ENCODE measurements at places on chromosomes 11 and 22. TPM values are rescaled to one million over a fixed set of nuclear protein-coding genes. Genes with fewer than 3 reads are reported as not detected.

- DNase-seq = no peak
These were observed 11.7 kb downstream of the SEC14L2 start for GRCh38 chr22:30408388-30409102.

The C11orf65 gene
- total RNA-seq = 0.62 TPM

GRCh38 chr11:113505541-113506375 lies 30.6 kb upstream of the DRD2 start:
- peak; percentile 19 for DNase-seq

The TSGA10IP gene
- total RNA-seq = not detected

DNA sequence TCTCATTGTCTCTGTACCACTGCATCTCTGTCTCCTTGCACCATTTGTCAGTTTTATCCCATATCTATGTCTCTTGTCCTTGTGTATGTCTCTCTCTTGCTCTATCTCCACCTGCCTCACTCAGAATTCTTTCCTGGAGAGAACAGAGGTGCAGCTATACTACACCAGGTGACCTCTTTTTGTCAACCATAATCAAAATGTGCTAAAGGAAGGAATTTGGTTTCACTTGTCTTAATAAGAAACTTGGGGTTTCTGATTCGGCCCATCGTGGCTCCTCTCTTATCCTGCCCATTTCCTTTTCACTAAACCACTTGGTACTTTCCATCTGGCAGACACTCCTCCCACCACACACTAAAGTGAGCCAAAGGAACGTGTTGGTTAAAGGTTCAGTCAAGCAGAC lies 2.0 kb upstream of the C11orf42 start:
- no peak for DNase-seq

- DNase-seq = no peak
These were observed 69.1 kb upstream of the ADSL start for GRCh38 chr22:40276996-40277823.

DNA sequence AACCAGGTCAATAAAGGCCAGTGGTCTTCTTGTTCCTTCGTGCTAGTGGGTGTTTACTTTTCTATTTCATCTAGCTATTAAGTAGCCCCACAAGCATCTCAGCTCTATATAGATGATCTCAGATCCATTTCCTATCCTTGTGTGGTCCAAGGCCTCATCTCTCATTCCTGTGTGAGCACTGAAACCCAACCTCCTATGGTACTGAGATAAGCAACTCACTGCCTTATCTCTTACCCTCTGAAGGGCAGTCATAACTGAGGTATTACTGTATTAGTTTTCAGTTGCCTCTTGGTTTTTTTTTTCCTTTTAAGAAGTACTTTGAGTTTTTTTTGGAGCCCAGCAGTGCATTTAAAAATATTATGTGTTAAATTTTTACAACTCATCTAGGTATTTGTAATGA lies 28.3 kb downstream of the ACER3 start:
- DNase-seq = no peak

GRCh38 chr22:20169253-20169822 lies 18.5 kb upstream of the CCDC188 start:
- DNase-seq = no peak

Data from occipital lobe (tissue), 3 donors.